Hematopoietic multipotent progenitor cell treated with erythropoietin and hydrocortisone succinate and interleukin-3 and kit ligand, for 15 days (in vitro differentiated cells): ENCODE measurements at places on chromosomes 3 and 15.
A peak's percentile ranks its signal among the peaks of the same experiment; 100 is the strongest.

DNA sequence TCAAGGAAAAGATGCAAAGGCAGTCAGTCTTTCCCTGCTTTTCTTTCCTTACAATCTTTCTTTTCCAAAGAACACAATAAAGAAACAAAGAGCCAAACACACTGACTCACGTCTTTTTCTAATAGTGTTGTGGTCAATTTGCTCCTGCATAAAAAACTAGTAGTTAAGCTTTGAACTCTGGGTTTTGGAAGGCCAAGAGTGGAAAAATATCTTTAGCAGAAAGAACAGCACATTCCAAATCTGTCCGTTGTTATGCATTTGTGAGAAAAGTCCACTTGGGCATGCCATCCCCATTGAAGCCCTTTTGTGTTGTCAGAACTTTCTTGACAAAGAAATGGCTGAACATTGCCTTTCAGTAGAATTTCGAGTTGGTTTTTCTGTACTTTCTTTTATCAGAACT, 18.2 kb downstream of the COL8A1 start:
- no peak for DNase-seq

GRCh38 chr3:54355800-54356199, 233.4 kb downstream of the CACNA2D3 start:
- no peak for DNase-seq

GRCh38 chr3:47057212-47057671, 77.8 kb downstream of the NBEAL2 start:
- no peak for DNase-seq

DNA sequence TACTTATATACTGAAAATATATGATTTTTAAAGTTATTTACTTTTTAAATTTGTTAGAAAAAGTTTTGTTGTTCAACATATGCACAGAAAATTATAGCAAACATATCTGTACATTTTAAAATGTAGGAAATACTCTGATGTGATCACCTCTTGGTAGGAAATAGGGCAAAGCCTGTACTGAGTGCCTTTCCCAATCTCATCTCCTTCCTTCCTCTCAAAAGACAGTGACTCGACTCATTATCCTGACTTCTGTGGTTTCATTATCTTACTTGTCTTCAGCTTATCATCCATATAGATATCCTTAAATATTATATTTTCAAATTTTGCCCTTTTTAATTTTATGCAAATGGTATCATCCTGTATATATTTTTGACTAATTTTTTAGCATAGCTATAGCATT, 18.4 kb upstream of the ALCAM start:
- no peak for DNase-seq

- no peak for DNase-seq
Observed at GRCh38 chr3:192812743-192813383, 85.5 kb upstream of the FGF12 start.

DNA sequence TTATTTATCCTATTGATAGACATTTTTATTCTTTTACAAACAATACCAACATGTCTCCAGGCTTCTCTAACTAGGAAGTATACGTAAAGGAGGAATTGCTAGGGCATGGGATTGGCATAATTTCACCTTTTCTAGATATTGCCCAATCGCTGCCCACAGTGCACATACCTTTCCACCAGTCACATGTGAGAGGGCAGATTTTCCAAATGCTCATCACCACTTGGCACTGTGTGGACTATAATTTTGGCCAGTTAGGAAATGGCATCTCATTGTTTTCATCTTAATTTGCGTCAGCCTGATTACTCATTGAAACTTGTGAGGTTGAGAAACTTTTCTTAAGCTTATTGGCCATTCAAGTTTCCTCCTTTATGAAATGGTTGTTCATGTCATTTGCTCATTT, 57.4 kb upstream of the POLR2M start:
- DNase-seq, result no peak

- DNase-seq, result no peak
Observed at GRCh38 chr15:79376383-79376782, 55.8 kb upstream of the MINAR1 start.

DNA sequence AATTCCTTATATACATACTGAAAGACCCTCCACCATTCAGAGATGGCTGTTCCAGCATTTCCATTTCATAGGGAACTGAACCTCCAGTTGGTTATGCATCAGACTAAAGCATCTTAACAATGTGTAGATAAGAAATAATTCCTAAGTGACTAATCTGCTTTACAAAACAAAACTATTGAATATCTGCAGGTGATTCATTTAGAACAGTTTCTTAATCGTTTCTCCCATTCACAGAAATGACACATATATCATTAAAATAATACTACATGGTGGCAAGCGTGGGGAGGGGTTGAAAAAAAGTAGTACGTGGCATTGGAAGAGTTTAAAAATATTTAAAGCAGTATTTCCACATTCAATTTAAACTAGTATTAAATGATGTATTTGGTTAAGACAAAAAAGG, 19.5 kb downstream of the COPS2 start:
- no peak for DNase-seq

- no peak for DNase-seq
Observed at GRCh38 chr3:149468504-149469212, 5.8 kb upstream of the TM4SF4 start.

GRCh38 chr15:31326875-31327668, 437 bp downstream of the KLF13 start:
- DNase-seq, result peak; percentile 71

GRCh38 chr3:144229330-144229729, 257.7 kb downstream of the DIPK2A start:
- DNase-seq, result no peak

DNA sequence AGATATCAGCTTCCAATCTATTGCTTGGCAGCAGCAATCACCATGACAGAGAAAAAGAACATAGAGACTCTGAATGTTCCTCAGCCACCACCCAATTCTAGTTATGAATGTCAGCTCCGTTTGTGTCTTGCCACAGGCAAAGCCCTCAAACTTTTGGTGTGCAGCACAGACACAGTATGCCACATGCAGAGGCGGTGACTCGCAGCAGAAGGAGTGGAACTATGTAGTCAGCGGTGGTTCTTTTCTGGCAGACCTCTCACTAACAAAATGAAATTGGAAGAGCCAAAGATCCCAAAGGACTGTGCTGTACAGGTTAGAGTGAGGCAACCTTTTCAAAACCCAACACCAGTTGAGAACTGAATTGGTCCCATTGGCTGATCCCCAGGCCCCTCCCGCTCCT, 220.9 kb downstream of the SLC9A9 start:
- DNase-seq, result no peak

- DNase-seq, result no peak
Observed at GRCh38 chr3:183613366-183614285, 21.8 kb upstream of the KLHL24 start.

DNA sequence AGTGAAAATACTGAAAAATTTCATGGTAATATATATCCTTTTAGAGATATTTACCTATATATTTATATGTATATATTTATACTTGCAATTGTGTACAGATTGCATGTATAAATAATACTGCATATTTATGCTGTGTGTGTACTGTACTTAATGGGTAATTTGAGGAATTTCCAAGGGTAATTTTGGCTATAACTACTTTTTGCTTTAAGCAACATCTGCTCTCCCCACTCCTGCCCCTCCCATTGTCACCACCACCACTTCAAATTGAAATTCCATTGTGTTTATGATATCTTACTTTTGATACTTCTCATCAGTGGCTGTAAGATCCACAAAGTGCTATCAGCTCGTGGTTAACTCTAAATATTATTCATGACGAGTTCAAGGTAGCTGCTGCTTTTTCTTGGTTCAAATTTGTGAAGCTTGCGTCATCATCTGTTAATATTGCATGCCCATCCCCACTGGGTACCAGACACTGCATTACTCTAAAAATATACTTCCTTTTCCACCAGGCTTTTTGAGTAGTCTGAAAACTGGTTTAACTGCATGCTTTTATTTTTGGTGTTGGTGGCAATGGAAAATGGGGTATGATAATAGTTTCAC, 91.7 kb upstream of the MITF start:
- no peak for DNase-seq

DNA sequence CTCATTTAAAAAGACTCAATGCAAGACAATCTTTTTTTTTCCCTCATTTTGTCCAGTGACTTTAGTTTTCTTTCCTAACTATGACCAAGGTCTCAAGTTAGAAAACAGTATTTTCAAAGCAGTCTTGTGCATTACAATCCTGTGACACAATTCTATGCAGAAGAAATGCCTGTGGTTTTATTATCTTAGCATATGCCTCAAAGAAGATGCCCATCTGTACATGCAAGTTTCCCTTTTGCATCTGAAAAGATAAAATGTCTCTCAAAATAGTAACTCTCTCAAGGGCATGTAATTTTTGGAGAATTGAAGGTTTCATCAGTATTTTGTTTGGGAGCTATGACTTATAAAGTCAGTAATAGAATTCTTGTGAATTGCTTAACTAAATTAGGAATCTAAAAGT, 292.0 kb upstream of the SUCLG2 start:
- no peak for DNase-seq

GRCh38 chr3:59878038-59878427, 828.2 kb upstream of the CFAP20DC start:
- no peak for DNase-seq

DNA sequence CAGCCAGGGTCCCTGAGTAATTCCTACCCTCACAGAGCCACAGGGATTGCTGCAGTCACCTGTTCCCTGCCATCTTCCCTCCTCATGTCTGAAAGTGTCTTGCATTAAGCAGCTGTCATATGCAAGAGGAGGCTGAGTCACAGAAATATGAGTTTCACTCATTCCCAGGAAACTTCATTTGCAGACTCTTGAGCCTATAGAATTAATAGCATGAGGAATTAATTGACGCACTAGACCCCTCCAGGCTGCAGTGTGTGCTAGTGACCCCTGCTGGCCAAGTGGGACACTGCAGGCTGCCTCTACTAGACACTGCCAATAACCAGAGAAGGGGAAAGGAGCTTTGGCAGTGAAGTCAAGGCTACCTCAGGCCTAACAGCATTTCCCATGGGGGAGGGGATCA, 50.6 kb upstream of the SLC6A1 start:
- DNase-seq, result peak; percentile 28

DNA sequence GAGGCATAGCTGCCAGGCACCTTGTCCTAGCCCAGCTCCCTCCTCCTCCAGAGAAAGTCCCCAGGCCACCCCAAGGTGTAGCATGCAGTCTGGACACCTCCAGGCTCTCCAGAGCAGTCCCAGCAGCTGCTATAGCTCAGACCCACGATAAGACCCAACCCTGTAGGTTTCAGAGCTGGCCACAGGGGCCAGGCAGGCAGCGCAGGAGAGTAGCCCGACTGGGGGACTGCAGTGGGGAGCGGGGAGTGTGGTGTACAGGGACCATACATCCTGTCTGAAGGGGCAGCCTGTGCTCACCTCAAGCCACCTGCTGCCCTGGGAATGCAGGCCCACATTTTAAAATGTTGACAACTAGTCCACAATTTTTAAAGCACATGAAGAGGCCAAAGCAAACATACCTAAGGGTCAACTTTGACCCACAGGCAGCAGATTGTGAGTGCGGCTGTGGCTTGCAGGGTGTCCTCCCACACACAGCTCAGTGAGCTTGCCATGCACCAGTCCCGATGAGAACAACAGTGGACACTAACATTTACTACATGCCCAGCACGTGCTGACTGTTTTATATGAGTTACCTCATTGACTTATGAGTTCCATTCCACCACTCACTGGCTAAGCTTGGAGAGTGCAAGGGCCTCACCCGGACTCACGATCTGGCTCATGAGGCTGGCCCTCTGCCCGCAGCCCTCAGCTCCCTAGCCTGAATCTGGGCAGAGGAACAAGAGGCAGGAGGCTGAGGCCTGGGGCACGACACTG, 81.4 kb downstream of the DNAJB8 start:
- DNase-seq, result no peak

GRCh38 chr15:41281236-41281635, 50.2 kb downstream of the CHP1 start:
- DNase-seq, result no peak

DNA sequence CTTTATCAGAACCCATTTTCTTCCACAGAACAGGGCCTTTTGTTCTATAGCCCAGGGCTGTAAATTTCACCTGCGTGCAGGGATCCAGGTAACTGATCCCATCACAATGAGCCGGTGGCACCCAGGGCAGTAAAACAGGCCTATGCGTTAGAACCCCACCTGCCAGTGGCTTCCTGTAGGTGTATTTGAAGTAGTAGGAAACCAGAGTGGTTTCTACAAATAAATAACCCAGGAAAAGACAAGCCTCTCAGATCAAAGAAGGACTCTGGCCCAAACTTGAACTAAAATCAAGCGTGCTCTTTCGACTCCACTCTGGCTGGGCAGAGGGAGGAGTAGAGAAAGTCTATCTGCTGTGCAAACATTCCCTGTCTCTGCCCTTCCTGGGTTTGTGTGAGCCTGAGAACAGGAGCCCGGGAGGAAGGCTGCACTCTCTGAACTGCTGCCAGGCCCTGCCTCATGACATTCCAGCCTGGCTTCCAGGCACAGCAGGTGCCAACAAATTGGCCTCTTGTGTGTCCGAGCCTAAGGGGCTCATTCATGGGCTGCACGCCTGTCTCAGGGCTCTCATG, 77.7 kb downstream of the CEMIP start:
- DNase-seq, result no peak

DNA sequence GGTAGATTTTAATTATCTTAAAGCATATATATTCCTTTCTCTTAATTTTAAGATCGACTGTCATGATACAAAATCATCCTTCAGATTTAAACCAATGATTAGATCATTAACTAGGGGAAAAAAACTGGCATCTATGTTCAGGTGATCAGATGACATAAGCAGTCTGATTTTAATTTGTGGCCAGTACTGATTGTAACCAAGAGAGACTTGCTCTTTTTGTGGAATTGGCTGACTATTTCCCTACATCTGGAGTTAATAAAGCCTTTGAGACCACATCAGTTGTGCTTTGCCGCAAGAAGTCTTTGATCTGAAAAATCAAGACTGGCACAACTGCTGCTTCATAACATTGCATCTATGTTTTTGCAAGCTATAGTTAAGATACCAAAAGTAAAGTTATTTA, 148.4 kb upstream of the CGNL1 start:
- no peak for DNase-seq

DNA sequence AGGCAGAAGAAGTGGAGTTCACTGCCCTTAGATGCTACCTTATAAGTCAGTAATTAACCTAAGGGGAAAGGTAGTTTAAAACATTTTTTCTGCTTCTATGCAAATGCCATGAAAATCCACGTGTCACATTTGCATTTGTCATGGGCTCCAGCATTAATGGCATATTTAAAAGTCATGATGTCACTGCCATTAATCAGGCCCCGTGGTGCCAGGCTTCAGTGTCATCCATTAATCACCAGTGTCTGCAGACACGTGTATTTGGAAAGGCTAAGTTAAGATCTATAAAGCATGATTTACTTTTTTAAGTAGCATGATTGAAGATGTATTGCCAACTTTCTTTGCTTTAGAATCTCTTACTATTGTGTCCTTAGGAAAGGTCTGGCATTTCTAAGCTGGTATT, 857.8 kb downstream of the TUSC7 start:
- DNase-seq, result no peak
